ENCODE measurements at places on chromosomes 7 and 10. TPM values are rescaled to one million over a fixed set of nuclear protein-coding genes. Genes with fewer than 3 reads are reported as not detected.

The PRSS37 gene
- 0.34 TPM for polyA plus RNA-seq

The CDHR1 gene
- 0.42 TPM for polyA plus RNA-seq

The PSD gene
- polyA plus RNA-seq, result 62.0 TPM

The SFRP5 gene
- 25.0 TPM for polyA plus RNA-seq

The OPALIN gene
- polyA plus RNA-seq, result not detected

The HOXA1 gene
- polyA plus RNA-seq, result 1.5 TPM

The GDF2 gene
- polyA plus RNA-seq, result not detected

The OIT3 gene
- polyA plus RNA-seq, result 9.9 TPM

The MYOF gene
- polyA plus RNA-seq, result 31.6 TPM

The GSAP gene
- 13.6 TPM for polyA plus RNA-seq

The SLC18A3 gene
- 3.5 TPM for polyA plus RNA-seq

The XRCC2 gene
- 6.0 TPM for polyA plus RNA-seq

The CDC123 gene
- 52.3 TPM for polyA plus RNA-seq

The CYP3A4 gene
- 14.3 TPM for polyA plus RNA-seq

The WEE2 gene
- polyA plus RNA-seq, result 5.1 TPM

The IFIT1 gene
- polyA plus RNA-seq, result 7.9 TPM

The ASZ1 gene
- polyA plus RNA-seq, result not detected

The TEX36 gene
- polyA plus RNA-seq, result 0.07 TPM

The CALHM1 gene
- polyA plus RNA-seq, result 0.04 TPM

The NRCAM gene
- 11.8 TPM for polyA plus RNA-seq

The FAM25G gene
- not detected for polyA plus RNA-seq

The BAMBI gene
- polyA plus RNA-seq, result 50.4 TPM

The CTAGE6 gene
- polyA plus RNA-seq, result not detected

The NUPR2 gene
- 1.4 TPM for polyA plus RNA-seq

The DRGX gene
- 0.78 TPM for polyA plus RNA-seq

The BLNK gene
- polyA plus RNA-seq, result 27.4 TPM

The PHKG1 gene
- 2.1 TPM for polyA plus RNA-seq

Data from large intestine (tissue), 12 donors.